RWPE2 (cell line): ENCODE measurements at places on chromosomes 3 and 15.

DNA sequence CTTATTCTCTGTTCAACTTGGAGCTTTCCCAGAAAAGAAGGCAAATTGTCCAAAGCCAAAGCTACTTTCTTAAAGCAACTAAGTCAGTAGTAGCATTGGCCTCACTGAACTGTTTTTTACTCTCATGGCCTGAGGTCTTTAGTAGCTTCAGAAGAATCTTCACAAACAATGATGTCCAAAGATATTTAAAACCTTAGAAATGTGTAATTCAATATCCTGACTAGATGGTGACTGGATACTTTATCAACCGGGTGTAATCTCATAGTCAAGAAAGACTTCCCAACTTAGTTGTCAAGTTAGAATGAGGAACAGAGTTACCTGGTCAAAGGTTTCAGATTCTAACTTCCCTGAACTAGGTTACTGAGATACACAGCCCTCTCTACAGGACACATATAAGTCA lies 226.3 kb upstream of the ARHGEF26 start:
- no peak for DNase-seq

DNA sequence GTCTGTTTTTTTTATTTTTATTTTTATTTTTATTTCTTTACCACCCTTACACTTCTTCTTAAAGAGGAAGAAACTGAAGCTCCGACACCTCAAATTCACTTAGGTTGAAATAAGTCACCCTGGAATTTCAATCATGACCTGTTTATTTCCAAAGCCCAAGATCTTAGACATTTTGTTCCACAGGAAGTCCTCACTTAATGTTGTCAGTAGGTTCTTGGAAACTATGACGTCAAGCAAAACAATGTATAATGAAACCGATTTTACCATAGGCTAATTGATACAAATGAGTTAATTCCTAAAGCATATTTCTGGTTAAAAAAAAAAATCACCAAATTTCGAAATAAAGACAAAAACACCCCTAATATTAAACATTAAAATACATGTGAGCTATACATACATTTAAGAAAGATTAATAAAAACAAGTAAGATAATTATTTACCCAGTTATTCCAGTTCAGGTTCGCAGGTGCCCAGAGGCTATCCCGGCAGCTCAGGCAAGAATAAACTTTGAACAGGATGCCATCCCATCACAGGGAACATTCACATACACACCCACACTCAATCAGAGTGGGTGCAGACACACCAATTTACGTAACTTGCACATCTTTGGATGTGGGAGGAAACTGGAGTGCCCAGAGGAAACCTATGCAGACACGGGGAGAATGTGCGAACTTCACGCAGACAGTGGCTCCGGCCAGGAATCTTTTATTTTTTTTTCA lies 391.0 kb downstream of the RAP2B start:
- no peak for DNase-seq

- no peak for DNase-seq
These were observed 98.1 kb upstream of the TGFBR2 start for GRCh38 chr3:30508339-30508738.

- DNase-seq, result no peak
These were observed 40.7 kb downstream of the SERPINI1 start for GRCh38 chr3:167776066-167776685.

DNA sequence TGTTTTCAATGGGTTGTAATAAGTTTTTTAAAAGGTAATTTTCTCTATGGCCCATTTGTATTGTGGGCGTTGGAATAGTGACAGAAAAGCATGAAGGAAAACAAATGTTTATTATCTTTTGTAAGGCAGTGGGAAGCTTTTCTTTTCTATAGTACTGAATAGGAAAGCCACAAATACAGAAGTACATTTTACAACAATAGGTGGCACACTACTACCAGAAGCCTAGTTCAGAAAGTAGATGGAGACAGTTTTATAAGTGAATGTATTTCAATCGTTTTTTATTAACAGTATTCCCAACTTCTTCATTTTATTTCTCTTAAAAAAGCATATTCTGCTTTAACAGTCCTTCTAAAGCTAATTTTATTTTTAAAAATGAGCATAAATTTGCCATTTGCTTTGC lies 296.7 kb downstream of the PTPRG start:
- no peak for DNase-seq

- no peak for DNase-seq
These were observed 8.2 kb downstream of the TMOD2 start for GRCh38 chr15:51759557-51760070.

- no peak for DNase-seq
These were observed 16.8 kb downstream of the MEF2A start for GRCh38 chr15:99582508-99582960.

DNA sequence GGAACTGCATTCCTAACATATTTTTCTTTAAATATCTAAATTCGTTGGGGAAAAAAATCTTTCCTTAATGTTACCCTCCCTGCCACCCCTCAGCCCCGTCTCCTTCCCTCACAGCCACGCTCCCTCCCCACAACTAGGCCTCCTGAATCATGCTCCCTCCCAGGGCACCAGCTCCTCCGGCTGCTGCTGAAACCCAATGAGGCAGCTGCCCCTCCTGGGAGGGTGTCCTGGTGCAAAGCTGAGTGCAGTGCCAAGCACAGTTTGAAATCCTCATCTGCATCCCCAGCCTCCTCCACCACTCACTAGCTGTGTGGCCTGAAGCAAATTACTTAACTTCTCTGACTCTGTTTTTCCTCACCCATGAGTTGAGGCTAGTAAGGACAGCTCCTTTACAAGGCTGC lies 2.7 kb upstream of the NR2E3 start:
- no peak for DNase-seq

GRCh38 chr15:41493902-41494189 lies 172 bp downstream of the ITPKA start:
- no peak for DNase-seq

DNA sequence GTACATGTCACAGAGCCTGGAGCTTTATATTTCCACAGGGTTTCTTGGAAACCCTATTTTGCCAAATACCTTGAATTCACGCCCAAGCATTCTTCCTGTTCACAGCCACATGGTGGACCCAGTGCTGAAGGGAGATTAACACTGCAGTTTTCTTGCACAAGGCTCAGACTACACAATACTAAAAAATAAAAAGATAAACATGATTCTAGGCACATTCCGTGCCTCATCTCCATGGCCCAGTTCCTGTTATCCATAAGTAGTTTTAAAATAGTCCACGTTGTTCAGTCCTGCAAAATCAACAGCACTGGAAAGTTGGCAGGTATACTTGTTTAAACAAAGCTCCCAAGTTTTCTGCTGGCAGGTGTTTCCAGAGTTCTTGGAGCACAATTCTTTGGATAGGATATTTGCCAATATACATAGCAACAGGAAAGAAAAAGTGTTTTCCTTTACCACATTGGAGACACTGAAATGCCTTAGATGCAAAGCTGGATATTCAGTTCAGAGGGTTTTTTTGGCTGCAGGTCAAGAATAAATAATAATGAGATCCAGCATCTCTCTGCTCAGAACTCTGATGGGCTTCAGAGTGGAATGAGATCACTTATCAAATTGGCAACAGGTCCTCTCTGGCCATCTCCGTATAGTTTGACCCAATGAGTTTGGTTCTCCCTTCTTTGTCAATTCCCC lies 88.1 kb upstream of the TGFBR2 start:
- DNase-seq, result no peak

- DNase-seq, result no peak
These were observed 18.9 kb downstream of the SCN5A start for GRCh38 chr3:38630606-38631005.
